Right atrium auricular region (tissue), 2 donors: ENCODE measurements at places on chromosomes 3 and 15. TPM values are rescaled to one million over a fixed set of nuclear protein-coding genes. Genes with fewer than 3 reads are reported as not detected.

GRCh38 chr3:78872195-78872594 is 895.6 kb downstream of the ROBO1 start:
- DNase-seq = no peak

GRCh38 chr3:40162616-40163015 is 146.9 kb upstream of the EIF1B start:
- DNase-seq = no peak

- DNase-seq = no peak
Observed at GRCh38 chr3:67916353-67916752, 261.9 kb upstream of the SUCLG2 start.

- no peak for DNase-seq
Observed at GRCh38 chr3:180612364-180612763, 10.4 kb downstream of the TTC14 start.

- DNase-seq = no peak
Observed at GRCh38 chr3:179184826-179185225, 36.7 kb downstream of the PIK3CA start.

DNA sequence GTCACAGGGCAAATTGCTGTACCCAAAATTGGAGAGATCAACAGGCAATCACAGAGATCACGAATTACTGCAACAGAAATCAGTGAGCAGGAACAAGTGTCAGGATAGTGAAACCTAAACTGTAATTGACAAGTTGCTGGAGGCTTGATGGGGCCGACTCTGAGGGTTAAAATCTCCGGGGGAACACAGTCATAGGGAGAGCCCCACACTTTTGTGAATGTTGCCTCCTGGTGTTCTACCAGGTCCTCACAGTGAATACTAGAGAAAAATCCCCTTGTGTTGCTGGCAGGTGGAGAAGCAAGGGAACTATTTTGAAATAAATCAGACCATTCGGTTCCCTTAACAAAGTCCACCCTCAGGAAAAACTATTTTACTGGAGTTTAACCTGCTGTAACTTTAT is 697.5 kb upstream of the CBLB start:
- DNase-seq = no peak

GRCh38 chr15:40940296-40940801 is 11.2 kb downstream of the DLL4 start:
- peak; percentile 68 for DNase-seq

GRCh38 chr3:16800361-16800760 is 84.4 kb upstream of the PLCL2 start:
- DNase-seq = no peak

- no peak for DNase-seq
Observed at GRCh38 chr3:144770915-144771351, 799.3 kb downstream of the DIPK2A start.

The GPD1L gene
- total RNA-seq = 275 TPM

The LCTL gene
- total RNA-seq = not detected

The ZMYND10 gene
- total RNA-seq = 0.31 TPM

The FGF12 gene
- 126 TPM for total RNA-seq

The RTP4 gene
- total RNA-seq = 0.59 TPM

The ARL13B gene
- total RNA-seq = 4.3 TPM

The MYD88 gene
- total RNA-seq = 7.1 TPM

The CHRNA7 gene
- 1.1 TPM for total RNA-seq
